Epithelial cell of alveolus of lung (primary cell): ENCODE measurements at places on chromosomes 1 and 21. TPM values are rescaled to one million over a fixed set of nuclear protein-coding genes. Genes with fewer than 3 reads are reported as not detected.

Gene TDRD10
- total RNA-seq, result not detected in 2 replicates

Gene ILDR2
- under 0.01 TPM in 1 of 2 replicates, not detected in the other for total RNA-seq

Gene KRTAP13-2
- not detected in 2 replicates for total RNA-seq

Gene STXBP3
- 25.5 and 28.3 TPM in 2 replicates for total RNA-seq

Gene GFI1
- total RNA-seq, result 0.52 TPM in 1 of 2 replicates, not detected in the other

Gene KRTAP7-1
- not detected in 2 replicates for total RNA-seq

Gene TMPRSS2
- total RNA-seq, result 0.13 TPM in 1 of 2 replicates, not detected in the other

Gene CRYAA
- not detected in 2 replicates for total RNA-seq

Gene ZNF683
- not detected in 2 replicates for total RNA-seq

Gene C8A
- total RNA-seq, result not detected in 2 replicates

Gene SAMD11
- total RNA-seq, result 30.3 and 46.1 TPM in 2 replicates

Gene ELF3
- 0.91 and 1.9 TPM in 2 replicates for total RNA-seq

Gene SLC25A34
- 0.26 and 0.96 TPM in 2 replicates for total RNA-seq

Gene TNFRSF1B
- 10.0 and 41.6 TPM in 2 replicates for total RNA-seq

Gene KCNQ4
- total RNA-seq, result 0.08 TPM in 1 of 2 replicates, not detected in the other

Gene S100A7A
- not detected in 2 replicates for total RNA-seq

Gene DTL
- total RNA-seq, result 5.6 and 13.7 TPM in 2 replicates

Gene EDARADD
- total RNA-seq, result 0.48 and 0.52 TPM in 2 replicates

Gene CD53
- total RNA-seq, result not detected in 2 replicates
